ENCODE measurements at places on chromosomes 6 and 20.

- no peak for DNase-seq
Observed at GRCh38 chr6:75922226-75922625, 150.2 kb downstream of the IMPG1 start.

- no peak for DNase-seq
Observed at GRCh38 chr6:65253041-65253440, 454.0 kb downstream of the EYS start.

GRCh38 chr6:39615622-39616021, 109.6 kb downstream of the KIF6 start:
- DNase-seq, result no peak

DNA sequence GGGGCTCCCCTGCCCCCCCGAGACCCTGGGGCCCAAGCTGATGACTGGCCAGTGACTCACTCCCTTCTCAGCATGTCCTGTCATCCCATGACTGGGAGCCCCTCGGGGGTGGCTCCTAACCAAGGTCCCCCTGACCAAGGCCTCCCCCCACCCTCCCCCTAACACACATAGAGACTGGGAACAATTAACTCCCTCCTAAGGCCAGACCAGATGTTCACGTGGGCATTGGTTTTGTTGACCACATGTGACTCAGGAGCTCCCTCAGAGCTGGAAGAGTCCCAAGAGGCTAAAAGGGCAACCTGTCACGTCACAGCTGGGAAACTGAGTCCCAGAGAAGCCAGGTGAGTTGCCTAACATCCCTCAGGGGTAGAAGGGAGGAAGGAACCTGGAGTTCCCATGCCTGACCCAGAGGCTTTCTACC, 10.6 kb upstream of the CCN5 start:
- DNase-seq, result no peak

DNA sequence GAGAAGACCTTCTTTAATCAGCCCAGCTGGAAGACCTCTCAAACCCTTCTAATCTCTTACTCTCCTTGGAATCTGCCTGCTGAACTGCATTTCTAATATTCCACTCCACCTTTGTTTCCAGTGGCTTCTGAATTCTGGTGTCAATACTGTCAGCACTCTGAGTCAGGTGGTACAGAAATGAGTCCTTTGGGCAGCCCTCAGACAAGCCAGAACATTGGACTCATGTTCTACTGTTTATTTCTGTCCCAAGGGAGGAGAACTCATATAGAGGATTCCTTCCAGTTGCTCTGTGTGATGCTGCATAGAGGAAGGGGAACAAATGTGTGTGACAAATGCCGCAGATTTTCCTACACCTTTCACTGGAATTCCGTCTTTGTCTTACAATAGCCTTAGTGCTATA, 114.8 kb downstream of the PHF3 start:
- DNase-seq, result no peak

DNA sequence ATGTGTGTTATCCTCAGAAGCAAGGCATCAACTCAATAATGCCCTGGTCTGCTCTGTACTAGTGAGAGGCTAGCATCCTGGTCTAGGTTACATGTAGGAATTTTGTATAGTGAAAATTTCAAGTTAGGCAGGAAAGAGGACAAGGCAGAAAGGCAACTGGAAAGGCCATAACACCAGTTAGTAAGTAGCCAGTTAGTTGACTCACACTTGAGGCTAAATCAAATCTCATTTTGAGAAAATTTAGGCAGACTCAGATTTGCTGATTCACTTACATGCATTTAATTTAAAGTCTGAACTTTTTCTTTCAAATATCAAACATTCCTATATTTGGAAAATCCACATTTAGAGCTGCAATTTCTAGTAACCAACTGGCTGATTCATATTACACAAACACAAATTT, 184.5 kb upstream of the TCF21 start:
- no peak for DNase-seq

DNA sequence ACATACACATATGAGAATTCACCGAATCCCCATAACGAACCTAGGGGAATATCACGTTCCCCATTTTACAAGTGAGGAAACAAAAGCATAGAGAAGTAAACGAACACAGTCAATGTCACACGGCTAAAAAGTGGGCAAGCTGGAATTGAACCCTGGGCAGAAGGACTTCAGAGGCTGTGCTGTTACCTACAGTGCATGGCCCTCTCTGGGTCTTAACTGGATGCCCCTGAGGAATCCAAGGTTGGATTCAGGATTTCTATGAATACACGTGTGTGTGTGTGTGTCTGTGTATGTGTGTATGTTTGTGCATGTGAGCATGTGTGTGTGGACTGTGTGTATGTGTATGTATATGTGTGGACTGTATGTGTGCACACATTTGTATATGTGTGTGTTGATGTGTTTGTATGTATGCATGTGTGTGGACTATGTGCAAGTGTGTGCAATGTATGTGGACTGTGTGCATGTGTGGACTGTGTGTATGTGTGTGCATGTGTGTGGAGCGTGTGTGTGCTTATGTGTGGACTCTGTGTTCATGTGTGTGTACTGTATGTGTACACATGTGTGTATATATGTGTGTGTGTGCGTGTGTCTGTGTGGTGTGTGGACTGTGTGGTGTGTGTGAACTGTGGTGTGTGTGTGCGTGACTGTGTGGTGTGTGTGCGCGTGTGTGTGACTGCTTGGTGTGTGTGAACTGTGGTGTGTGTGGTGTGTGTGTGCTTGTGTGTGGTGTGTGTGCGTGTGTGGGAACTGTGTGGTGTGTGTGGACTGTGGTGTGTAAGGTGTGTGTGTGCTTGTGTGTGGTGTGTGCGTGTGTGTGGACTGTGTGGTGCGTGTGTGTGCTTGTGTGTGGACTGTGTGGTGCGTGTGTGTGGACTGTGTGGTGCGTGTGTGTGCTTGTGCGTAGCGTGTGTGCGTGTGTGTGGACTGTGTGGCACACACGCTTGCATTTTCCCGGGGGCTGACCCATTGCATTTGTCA, 49.0 kb downstream of the HNF4A start:
- DNase-seq, result no peak

- DNase-seq, result no peak
Observed at GRCh38 chr20:23099791-23100719, 13.9 kb upstream of the CD93 start.

GRCh38 chr20:46150943-46151342, 32.8 kb downstream of the CD40 start:
- DNase-seq, result no peak

- no peak for DNase-seq
Observed at GRCh38 chr6:170223718-170224693, 66.9 kb downstream of the DLL1 start.

- no peak for DNase-seq
Observed at GRCh38 chr6:36130667-36131510, 576 bp downstream of the MAPK13 start.

DNA sequence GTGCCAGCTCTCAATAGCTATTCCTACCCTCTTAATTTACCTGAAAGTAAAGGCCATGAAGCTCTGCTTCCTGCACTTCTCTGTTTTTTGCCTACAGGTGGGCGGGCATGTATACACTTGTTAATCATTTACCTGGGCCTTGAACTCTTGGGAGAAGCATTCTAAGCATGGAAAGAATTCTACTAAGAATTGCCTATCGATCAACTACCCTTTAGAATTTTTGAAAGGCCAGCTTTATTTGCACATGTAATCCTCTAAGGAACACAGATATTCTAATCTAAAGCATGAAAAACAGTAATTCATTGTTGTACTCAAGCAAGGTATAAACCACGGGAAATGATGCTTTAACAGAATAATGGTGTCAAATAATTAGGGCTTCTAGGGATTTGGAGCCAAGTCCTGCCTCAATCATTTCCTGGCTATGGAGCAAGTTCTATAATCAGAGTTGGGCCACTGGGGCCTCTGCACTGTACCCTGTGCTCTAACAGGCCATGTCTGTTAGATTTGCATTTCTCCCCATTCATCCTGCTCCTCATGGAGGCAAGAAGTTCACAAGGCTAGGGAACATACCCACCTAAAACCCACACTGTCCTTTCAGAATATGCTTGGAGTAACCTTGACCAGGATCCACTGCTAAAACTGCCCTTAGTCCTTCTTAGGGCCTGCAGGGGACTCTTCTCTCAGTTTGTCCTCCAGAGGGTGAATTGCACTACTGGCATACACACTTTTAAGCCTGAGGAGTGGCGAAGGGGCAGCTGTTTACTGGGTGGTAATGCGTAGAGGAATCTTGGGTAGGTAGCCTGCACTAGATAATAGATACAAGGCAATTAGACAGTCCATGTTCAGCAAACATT, 276.4 kb upstream of the JAG1 start:
- DNase-seq, result no peak

DNA sequence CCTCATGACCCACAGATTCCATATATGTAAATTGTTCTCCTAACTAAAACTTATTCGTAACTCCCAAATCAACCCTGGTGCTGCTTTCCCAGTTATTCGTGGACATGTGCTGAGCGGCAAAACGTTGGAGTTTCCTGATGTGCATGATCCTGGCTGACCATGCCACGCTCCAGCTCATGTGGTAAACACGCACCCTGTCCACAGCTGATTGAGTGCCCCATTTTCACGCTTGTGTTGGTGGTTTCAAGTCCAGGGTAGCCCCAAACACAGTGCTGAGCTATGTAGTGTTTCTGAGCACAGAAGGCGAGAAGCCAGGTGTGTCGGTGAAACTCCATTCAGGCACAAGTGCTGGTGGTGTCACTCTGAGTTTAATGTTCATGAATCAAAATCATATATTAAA, 19.1 kb upstream of the FOXC1 start:
- DNase-seq, result no peak

DNA sequence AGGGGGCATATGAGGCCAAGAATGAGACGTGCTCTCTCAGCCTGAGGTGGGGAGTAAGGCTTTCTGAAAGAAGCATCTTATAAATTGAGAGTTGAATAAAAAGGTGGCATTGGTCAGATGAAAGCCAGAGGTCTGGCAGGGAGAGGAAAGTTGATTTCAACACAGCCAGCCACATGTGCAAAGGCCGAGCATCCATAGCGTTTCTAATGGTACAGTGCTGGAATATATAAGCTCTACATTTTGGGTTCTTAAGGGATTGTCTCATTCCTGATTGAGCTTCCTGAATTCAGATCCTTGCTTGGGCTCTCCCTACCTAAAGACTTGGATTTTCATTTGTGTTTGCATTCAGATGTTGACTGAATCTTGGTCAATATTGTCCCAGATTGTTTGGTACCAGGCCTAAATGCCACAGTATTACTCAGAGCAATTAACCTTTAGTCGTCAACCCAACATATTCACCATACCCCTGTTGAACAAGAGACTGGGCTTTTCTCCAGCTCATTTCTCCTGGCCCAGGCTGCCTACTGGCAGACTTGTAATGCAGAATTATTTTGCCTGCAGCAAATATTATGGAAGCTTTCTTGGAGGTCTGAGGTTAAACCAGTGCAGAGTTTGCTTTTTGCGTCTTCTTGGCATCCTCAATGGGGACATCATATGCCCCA, 14.5 kb upstream of the BCAS1 start:
- no peak for DNase-seq

DNA sequence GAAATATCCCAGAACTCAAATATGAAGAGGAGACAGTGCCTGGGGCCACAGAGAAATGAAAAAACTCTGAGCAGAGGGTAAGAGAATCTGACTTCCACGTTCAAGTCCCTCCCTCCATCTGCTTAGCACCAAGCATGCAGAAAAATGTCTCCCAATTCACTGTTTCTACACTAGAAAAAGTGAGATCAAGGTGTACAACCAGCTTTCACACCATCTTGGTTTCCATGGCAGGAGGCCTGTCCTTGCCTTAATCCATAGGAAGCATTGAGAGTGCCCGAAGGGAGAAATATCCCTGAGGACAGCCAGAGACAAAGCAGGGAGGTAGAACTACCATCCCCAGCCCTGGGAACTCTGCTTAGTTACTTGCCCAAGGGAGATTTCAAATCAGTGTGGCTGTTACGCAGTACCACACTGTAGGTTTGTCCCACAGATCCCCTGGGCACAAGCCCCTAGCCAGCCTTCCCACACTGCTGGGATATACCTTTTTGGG, 82.9 kb downstream of the SCML4 start:
- DNase-seq, result no peak

DNA sequence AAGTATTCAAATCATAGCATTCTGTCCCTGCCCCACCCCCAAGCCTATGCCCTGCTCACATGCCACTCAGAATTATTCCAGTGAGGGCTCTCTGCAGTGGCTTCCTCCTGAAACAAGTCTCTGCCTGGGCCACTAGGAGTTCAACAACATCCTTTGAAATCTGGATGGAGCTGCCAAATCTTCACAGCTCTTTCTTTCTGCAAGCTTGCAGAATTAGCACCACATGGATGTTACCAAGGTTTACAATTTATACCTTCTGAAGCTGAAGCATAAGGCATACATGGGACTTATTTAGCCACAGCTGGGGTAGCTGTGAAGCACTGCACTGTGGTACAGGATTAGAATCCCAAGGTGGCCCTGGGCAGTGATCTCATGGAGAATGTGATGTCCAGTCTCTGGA, 577.5 kb downstream of the CD109 start:
- no peak for DNase-seq

All from activated gamma-delta T cell treated with anti-CD3 and anti-CD28 coated beads, Interleukin-2, amount 50 U/mL, for 16 hours (primary cell).